ENCODE measurements at places on chromosomes 2 and 18.
A peak's percentile ranks its signal among the peaks of the same experiment; 100 is the strongest.

GRCh38 chr2:155498106-155498505 is 799.6 kb downstream of the KCNJ3 start:
- DNase-seq = no peak

DNA sequence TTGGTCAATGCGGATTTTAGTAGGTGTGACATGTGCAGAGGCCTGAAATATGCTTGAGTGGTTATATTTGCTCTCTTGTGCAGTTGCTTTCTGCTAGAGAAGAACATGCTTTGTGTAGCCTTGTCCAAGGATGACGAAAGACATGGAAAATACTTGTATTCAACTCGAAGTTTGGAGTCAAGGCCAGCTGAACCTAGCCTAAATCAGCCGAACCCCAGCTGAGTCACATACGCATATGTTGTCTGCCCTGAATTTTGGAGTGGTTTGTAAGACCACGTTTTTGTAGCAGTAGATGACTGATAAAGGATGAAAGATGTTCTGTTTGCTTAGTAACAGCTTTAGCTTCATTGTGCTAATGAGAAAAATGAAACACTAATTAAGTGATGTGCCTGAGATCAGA is 22.5 kb upstream of the SPAG16 start:
- peak; percentile 45 for DNase-seq

DNA sequence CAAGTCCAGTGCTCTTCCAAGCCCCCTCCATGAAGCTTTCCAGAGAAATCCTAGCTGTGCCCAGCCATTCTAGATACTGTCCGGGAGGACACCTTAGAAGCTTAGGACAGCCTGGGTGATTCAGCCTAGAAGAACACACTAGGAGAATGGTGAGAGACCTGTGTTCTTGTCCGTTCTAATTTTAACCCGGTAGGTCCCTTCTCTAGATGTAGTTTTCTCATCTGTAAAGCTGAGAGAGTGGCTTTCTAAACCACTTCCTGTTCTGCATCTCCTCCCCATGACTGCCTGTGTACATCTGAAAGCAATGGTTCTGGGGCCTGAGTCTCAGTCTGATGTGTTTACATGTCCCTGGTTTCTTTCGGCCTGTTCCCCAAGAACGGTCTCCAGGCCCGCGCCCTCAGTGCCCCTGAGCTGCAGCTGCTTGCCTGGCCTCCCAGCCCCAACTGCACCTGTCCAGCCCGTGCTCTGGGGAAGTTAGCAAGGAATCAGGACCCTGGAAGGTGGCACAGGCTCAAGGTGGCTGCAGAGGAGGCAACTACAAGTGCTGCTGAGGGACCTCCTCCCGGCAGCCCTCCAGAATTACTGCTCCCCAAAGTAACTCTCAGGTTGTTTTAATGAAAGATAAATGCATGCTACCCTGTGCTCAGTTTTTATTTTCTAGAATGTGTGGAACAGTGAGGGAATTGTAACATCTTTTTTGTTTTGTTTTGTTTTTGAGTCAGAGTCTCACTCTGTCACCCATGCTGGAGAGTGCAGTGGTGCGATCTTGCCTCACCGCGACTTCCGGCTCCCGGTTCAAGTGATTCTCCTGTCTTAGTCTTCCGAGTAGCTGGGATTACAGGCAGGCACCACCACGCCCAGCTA is 105.9 kb downstream of the LBH start:
- peak; percentile 38 for DNase-seq

DNA sequence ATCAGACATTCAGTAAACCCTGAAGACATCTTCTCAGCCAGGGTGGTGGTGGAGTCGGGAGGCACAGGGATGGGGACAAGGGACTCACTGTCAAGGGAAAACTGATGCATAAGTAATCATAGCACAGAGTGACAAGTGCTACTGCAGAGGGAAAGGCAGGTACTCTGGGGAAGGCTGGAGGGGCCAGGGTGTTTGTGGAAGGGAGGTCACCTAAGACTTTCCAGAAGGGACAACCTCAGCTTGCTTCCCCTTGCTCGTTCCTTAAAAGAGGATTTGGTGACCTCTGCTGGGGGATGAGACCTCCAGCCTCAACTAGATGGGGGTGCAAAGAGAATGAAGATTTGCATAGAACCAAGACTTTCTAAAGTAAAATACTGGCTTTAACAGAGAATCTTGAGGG is 99.5 kb downstream of the SLC4A3 start:
- no peak for DNase-seq

DNA sequence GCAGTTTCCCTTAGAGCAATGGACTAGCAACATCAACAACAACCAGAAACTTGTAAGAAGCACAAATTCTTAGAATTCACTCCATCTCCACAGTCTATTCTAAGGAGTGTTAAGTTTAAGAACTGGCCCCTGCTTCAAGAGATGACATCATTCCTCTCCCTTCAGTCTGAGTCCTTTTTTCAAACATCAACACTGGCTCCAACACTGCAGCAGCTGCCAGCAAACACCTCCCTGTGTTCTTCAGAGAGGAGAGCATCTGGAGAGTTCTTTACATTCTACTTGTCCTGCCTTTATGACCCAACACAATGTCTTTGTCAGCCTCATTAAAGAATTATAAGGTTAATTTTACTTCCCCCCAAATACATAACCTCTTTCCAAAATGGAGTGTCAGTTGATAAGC is 122.3 kb downstream of the HNMT start:
- peak; percentile 12 for DNase-seq

DNA sequence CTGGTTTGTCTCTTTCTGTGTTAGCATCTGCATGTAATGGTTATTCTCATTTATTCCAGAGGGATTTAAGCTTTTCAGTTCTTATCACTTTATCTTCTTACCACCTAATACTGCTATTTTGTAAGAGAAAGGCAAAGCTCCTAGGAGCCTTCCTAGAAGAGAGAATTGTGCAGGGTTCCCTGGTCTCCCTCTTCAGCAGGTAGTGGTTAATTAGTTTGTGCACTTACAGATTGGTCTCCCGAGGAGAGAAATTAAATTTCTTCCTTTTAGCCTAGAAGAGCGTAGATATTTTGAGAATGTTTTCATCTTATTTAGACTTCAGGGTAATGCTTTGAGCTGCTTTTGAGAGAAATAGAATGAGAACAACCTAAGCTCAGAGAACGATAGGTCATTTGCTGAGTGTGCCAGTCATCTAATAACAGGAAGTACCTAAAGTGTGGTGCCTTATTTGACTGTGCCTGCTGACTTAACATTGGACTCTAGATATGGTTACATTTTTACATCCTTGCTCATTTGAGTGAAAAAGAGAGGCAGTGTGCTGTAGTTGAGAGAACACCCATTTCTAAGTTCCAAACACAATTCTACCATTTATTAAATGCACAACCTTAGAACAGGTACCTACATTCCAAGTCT is 651.4 kb downstream of the STK39 start:
- no peak for DNase-seq

- DNase-seq = no peak
Measured at GRCh38 chr2:205865905-205866441, 183.7 kb downstream of the NRP2 start.

GRCh38 chr2:218022851-218023530 is 20.2 kb upstream of the TNS1 start:
- DNase-seq = no peak

- no peak for DNase-seq
Measured at GRCh38 chr2:98592565-98592964, 15.7 kb downstream of the COA5 start.
